Activated T-cell treated with anti-CD3 and anti-CD28 coated beads, Interleukin-2, amount 50 U/mL, for 24 hours (primary cell): ENCODE measurements at places on chromosomes 4 and X.

GRCh38 chr4:1255151-1255550 is 6.2 kb upstream of the CTBP1 start:
- DNase-seq, result peak; percentile 18

GRCh38 chr4:54439831-54440243 is 210.7 kb downstream of the PDGFRA start:
- DNase-seq, result no peak

- DNase-seq, result no peak
These were observed 718.6 kb downstream of the CCSER1 start for GRCh38 chr4:90845777-90846176.

DNA sequence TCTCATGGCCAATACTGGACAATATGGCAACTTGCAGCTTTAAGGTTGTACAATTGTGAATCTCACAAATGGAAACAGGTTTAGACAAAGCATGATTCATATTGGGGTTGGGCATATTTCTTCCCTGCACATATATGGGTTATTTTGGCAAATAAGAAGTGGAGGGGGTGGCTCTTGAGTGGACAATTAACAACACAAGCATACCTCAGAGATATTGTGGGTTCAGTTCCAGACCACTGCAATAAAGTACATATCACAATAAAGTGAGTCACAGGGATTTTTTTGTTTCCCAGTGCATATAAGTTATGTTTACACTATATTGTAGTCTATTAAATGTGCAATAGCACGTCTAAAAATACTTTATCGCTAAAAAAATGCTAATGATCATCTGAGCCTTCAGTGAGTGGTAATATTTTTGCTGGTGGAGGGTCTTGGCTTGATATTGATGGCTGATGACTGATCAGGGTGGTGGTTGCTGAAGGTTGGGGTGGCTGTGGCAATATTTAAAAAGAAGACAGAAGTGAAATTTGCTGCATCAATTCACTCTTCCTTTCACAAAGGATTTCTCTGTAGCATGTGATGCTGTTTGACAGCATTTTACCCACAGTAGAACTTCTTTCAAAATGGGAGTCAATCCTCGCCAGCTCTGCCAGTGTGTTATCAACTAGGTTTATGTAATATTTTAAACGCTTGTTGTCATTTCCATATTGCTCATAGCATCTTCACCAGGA is 50.5 kb upstream of the OGT start:
- DNase-seq, result no peak

DNA sequence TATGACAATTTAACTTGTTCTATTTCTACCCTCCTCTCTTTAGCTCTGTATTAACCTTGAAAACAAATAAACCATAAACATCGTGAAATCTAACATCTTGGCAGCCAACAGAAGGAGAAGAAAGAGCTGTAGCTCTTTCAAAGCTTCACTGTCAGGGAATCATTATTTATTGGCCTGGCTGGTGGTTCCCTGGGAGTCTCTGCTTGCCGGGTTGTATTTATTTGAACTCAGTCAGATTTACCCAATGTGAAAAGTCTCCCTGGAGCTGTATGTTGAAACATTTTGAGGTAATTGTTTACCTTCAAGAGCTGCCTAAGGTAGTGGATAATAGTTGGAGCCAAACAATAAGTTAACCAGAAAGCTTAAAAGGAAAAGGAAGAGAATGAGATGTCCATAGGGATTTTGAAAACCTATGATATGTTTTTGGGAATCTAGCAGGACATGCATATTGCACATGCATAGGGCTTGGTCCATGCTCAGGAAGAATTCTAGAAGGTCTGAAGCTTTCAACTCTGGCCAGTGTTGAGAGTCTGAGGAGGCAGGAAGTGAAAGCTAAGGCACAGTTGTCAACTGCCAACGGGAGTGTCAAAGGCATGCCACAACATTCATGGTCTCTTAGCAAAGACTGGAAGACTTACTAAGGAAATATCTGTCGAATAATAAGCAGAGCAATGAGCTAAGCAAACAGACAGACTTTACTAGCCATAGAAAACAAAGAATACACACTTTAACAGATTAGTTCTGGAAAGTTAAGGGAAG is 621.6 kb downstream of the PCDH7 start:
- no peak for DNase-seq

- no peak for DNase-seq
These were observed 752.3 kb upstream of the NDST4 start for GRCh38 chr4:115865736-115866135.

DNA sequence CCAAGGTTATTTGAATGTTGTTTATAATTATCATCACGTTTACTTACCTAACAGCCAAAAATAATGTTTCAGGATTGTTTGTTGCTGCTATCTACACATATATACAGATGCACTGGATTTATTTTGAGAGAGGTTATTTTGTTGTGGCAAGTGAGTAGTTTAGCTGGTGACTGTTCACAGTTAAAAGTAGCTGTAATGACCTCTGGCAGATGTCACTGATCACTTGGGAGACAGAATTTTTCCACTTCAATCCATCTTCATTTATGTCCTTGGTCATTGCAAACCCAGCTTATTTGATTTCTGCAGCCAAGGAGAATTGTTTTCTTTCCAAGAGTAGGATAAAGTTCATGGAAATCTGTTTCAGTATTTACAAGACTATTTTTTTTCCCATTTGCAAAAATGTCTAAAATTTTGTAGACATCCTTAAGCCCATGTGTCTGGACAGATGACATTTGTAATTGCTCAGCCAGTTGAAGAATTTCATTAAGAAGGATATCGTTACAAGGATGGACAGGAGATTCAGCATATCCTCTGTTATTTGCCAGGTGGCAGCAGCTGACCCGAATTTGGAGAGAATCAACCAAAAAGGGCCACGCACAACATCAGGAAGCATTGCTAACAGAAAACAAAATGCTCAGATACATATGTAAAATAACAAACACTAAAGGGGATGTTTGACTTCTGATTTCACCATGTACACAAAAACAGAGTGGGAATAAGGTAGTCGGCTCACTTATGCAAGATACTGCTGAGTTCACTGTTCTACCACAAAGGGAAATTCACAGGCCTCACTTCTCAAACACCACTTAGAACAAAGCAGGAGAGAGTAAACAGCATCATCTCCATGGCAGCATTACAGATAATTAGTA is 64.5 kb downstream of the GPRIN3 start:
- DNase-seq, result no peak

DNA sequence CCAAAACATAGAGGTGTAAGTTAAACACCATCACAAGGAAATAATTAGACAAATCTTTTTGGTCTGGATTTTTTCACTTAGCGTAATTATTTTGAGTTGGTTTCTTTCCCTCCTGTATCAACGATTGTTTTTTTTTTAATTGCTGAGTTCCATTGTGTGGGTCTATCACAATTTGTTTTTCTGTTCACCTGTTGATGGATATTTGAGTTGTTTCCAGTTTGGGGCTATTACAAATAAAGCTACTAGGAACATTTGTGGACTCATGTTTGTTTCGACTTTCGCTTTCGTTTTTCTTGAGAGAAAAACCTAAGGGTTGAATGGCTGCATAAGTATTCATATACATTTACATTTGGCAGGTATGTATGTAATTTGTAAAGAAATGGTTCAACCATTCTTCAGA is 20.4 kb upstream of the FBXW7 start:
- no peak for DNase-seq

DNA sequence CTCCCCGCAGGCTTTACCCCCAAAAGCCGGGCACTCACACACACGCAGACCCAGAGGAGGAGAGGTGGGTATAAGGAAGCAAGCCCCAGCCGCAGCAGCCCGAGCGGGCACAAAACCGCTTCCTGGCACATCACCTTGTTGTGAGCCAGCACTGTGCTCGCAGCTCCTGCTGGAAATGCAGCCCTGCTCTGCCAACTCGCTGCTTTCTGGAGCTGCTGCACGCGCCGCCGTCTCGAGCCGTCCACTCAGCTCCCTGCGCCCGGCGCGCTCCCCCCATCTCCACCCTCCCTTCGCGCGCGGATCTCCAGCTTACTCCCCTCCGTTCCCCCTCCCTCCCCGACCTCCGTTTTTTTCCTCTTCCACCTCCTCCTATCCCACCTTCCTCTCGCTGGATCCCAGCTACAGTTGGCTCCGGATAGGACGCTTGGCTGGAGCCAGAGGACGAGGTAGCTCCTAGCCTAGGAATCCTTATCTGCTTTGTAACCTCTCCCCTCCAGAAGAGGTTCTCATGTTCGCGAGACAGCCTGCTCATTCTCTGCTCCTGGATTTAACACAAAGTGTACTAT is at the start of gene SPOCK3:
SPOCK3 (minus strand) TSS at position 179 of the 566 bp plus-strand sequence.
- DNase-seq, result no peak

DNA sequence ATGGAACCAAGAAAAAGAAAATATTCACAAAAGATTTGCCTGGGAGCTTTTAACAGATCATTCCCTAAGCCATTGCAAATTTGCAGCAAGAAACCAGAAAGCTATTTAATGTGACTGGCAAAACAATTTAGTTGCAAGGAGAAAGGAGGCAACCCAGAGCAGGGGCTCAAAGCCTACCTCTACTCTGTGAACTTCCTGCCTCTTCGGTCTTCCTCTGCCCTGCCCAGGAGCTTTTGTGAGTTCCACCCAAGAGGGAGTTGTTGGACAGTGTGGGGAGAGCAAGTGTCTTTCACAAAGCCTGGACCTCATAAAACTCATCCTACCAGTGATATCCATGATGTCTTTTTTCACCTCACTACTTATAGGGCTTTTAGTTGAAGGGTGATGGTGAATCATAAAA is 107.4 kb downstream of the AFF1 start:
- DNase-seq, result no peak

GRCh38 chrX:14300376-14300775 is 229.0 kb upstream of the GLRA2 start:
- DNase-seq, result no peak

DNA sequence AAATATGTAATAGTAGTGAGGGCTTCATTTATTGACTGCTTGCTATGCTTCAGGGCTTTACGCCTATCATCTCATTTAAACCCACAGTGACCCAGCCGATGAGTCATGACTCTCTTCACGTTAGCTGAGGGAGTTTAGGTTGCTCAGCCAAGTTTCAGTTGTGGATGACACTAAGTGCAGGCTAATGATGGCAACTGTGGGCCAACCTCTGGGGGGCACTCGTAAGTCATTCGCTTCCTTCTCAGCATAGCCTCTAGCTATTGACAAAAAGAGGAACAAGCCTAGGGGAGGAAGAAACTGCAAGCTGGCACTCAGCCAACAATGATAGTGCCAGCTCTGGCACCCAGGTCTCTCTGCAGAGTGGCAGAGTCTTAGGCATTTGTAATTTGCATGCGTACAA is 325.0 kb downstream of the ARHGAP10 start:
- DNase-seq, result peak; percentile 70

DNA sequence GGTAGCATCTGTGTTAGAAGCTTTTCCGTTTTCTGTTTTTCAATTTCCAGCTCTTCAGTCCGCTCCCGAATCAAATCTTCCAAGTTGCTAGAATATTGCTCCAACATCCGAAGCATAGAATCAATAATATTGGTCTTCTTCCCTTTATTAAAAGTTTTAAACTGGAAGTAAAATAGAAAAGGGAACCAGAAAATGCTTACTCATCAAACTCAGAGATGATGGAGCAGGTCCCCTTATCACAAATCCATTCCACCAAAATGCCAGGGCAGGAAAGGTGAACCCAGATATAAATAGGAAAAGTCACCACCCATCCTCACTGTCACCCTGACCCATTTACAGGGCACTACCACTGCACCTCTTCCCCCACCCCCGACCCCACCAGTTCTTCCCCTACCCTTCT is 89.0 kb downstream of the GUCY2F start:
- no peak for DNase-seq
